SHP77 (cell line): ENCODE measurements at places on chromosomes 5 and 9.

DNA sequence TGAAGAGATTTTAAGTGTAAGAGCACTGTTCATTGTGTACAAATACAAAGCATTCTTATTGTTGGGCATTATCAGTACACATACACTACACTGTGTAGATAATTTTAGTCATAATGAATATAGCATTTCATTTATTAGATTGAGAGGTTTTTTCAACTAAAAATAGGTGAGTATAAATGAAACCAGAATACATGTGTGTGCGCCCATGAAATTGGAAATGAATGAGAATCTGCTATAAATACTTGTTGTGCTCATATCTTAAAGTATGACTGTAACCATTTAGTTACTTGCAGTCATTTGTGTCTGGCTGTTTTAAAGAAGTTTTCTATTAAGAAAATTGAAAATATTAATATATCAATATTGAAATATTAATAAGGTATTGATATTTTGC, 189.0 kb upstream of the MEF2C start:
- no peak for DNase-seq

DNA sequence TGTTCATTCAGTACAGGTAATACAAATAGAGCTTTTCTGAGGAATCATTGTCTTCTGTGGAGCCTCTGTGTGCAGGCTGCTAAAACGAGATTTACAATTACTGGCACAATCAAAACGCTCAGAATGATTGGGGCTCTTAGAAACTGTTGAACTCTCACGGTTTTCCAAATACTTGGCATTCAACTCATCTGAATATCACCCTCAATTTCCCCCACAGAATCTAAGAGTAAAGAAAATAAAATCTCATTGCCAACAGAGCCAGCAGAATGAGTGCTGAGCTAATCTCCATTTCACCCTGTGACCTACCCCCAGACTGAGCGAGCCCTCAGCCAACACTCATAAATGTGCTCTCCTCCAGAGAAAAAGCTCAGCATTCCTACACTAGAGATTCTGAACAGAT, 35.3 kb upstream of the TMED7 start:
- DNase-seq, result no peak

- DNase-seq, result no peak
These were observed 86.8 kb upstream of the HSPA9 start for GRCh38 chr5:138661991-138662434.

DNA sequence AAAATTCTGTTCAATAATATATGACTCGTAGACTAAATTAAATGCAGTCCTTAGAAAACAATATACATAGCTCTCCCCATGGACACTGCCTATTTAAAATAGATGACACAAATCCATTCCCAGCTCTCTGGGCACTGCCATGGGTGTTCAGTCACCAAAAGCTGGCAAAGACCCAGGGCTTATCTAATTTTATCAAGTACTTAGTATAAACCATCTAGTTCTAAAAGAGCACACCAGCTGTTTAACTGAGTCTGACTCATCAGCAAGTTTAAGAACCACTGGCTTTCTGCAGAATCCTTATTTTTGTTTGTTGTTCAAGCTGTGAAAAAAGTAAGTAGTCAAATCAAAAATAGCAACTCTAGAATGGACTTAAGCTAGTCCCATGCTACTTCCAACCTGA, 107.6 kb downstream of the PLPP1 start:
- no peak for DNase-seq

GRCh38 chr9:90445391-90445790, 197.2 kb downstream of the DIRAS2 start:
- DNase-seq, result no peak

GRCh38 chr5:115354246-115354645, 57.8 kb upstream of the CCDC112 start:
- peak; percentile 58 for DNase-seq

DNA sequence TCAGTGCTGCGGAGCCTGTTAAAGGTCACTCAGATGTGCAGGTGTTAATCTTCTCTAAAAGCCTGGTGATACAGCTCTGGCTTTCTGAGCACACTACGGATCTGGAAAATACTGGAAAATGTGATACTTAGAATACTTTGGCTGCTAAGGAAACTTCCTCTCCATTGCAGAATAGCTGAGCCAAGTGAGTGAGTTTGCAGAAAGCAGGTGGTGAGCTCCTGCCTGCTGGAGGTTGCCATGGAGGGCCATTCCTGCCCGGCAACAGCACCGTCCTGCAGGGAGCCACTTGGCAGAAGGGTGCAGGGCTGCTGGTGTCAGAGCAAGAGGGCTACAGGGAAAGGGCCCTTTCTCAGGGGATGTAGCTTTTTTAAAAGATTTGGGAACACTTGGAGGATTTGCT, 40.7 kb downstream of the SECISBP2 start:
- peak; percentile 40 for DNase-seq
